Liver (tissue), 10 donors: ENCODE measurements at places on chromosomes 4 and X.

DNA sequence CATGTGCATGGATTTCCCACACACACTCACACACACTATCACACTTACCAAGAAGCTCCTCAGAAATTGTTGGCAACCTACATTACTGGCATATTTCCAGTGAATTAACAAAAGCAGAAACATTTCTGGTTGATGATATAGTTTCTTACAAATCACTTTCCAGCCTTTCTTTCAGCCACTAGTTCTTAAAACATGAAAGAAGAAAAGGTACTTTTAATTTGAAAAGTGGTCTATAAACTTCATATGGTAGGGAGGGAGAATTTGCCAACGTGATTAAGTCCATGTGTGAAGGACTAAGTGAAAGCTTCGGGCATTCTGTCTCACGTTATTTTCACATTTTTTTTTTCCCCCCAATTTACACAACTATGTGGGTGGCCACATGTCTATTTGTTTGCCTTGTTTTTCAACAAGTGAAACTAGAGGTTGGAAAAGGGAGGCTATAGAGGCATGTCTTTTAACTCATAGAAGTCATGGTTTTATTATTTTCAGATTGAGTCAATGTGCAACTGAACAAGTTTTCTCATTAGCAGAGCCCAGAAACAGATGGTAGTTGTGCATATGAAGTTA, 832.1 kb upstream of the INTU start:
- no peak for DNase-seq

DNA sequence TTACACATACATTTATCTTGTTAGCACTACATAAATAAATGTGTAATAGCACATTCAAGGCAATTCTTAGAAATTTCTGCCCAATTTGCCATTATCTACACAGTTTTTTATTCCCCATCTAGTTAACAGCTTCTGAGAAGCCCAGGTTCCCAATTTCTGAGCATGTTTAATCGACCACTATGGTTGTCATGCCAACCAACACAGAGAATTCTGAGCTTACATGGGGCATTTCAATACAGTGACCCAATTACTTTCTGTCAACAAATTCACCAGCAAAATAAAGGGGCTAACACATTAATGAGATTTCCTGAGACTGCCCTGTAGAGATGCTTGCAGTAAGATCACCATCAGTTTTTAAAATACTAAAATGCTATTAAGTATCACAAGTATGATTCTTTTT, 22.0 kb downstream of the GPM6A start:
- no peak for DNase-seq

DNA sequence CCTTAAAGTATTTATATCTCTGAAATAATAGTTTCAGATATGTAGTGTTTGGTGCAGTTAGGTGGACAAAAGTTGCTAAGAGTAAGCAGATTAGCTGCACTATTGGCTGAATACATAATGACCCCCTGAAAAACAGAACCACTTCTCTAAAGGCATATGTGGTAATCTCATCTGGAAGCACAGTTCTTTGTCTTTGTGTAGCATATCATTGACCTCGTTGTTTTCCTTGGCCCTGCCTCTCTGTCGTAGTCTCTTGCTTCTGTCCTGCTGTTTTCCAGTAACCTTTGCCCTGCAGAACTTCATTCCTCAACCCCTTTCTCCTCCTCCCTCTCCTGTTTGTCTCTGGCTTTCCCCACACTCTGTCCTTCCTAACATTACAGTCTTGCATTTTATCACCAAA, 41.4 kb downstream of the JADE3 start:
- no peak for DNase-seq

DNA sequence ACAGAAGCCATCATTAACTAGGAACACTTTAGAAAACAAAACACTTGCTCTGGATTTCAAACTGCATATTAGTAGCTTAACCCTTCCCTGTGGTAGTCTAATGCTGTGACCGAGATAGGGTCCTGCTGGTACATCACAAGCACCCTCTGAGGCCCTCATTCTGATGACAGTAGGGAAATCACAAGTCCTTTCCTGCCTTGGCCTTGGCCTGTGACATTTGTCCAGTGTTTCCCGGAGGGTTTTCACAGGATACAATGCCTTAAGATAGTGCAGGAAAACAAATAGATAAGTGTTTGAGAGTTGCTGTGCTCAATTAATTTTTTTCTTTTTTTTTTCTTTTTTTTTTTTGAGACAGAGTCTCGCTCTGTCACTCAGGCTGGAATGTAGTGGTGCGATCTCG, 29.0 kb downstream of the SYAP1 start:
- no peak for DNase-seq

GRCh38 chr4:163167333-163167626, 590 bp upstream of the NAF1 start:
- DNase-seq = no peak

GRCh38 chrX:1074755-1075154, 137.7 kb downstream of the CRLF2 start:
- DNase-seq = no peak

DNA sequence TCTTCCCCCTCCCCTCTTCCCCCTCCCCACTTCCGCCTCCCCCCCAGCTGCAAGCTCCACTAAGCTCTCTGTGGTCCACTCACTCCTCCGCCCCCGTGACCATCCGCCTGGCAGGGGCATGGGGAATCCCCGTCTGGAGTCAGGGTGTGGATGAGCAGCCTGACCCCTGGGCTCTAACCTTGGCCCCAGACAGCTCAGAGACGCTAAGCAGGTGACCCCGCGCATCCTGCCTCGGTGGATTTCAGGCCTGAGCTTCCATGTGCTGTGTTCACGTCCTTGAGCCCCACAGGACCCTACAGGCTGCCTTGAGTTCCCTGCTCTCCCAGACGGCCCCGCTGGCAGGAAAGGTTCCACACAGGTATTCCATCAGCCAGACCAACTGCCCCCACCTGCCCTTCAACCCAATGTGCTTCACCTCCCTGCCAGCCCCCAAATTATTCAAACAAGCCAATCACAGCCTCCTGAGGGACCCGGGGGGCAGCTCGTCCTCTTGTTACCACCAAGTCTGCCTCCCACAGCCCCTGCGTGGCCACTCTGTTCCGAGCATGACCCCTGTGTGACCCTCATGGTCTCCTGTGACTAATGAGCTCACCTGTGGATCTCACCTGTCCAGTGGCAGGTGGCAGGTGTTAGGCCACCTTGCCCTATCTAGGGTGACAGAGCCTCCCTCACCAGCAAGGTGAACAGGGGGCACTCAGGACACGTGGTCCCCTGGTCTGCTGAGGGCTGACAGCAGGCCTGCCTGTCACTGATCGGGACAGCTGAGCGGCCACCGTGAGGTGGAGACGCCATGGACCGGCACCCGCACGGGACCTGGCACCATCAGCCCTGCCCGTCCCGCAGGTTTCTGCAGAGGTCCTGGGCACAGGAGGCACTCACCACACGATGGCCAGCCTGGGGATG, 73.2 kb upstream of the MXD4 start:
- DNase-seq = no peak

DNA sequence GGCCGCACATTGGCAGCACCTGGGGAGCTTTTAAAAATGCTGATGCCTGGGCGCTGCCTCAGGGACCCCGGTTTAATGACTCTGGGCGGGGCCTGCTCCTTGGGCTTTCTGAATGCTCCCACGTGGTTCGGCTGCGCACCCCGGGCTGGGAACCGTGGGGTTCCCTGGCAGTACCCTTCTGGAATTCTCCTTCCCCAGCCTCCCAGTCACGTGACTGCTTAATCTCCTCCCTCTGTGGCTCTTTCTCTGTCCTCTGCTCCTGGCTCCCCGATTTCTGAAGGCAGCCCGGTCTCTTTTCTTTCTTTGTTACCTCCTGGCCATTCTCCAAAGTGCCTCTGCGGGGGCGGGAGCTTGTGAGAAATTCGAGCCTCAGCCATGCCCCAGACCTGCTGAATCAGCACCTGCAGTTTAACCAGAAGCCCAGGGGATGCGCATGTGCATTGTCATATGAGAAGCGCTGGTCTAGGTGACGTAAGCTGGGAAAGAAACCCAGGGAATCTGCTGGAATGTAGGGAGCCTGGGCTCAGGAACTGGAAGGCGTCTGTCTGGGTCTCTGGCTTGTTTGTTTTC, 16.6 kb downstream of the CLCN4 start:
- DNase-seq = no peak

GRCh38 chr4:183840311-183840710, 64.8 kb upstream of the STOX2 start:
- DNase-seq = peak; percentile 74

DNA sequence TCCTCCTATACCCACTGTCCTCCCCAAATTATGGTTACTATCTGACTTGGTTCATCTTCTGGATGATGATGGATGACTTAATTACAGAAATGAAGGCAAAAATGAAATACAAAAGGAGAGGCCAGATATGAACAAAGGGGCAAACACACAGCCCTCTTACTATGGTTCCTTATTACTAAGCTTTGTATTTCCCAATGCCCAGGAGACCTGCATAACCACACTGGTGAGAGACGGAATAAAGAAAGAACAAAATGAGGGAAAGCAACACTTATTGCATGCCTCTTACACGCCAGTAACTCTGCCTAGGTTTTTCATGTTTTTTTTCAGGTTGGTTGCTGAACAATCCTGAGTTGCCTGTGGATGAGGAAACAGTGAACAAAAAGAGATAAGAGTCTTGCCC, 120.5 kb downstream of the SLC10A7 start:
- DNase-seq = no peak
